Esophagus squamous epithelium (tissue), 5 donors: ENCODE measurements at places on chromosomes 6 and 20.

GRCh38 chr20:4871486-4871885, 129.8 kb downstream of the SLC23A2 start:
- DNase-seq: no peak

DNA sequence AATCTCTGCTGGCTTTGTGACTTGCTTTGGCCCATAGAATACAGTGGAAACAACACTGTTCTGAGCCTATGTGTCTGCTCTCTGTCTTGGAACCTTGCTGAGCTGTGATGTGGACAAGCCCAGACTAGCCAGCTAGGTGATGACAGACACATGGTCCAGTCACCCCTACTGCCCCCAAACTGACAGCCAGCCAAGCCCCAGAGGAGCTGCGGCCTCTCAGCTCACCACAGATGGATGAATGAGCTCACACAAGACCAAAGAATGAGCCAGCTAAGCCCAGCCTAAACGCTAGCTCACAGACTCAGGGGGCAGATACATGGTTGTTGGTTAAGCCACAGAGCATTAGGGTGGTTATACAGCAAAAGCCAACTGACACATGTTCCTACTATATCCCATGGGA, 4.1 kb downstream of the AARS2 start:
- no peak for DNase-seq

- DNase-seq: no peak
These were observed 6.5 kb downstream of the PIM1 start for GRCh38 chr6:37176268-37177076.

DNA sequence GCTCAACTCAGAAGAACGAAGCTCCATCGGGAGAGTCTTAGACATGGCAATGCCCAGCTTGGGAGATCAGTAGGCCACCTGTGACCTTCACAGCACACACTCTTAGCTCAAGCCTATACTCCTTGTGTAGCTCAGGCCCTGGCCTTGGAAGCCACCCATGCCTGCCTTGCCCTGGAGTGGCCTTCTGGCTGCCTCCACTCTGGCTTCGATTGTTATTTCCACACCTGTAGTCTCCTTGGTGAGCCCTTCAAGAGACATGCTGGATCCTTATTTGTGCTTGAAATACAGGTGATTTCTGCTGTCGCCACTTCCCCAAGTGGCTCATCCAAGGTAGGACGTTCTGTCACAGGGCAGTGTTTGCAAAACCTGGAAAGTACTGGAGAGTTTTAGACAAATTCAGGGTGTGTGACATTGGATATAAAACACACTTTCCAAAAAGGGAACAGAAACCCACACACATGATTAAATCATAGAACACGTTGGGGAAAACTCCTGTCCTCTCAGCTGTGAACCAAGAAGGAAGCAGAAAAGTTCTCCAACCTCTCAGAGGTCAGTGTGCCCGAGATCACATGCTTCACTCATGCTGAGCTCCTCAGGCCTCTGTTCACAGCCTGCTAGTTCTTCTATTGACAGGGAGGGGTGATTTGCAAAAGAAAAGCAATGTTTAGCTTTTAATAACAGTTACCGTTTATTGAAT, 391.8 kb downstream of the CDC5L start:
- no peak for DNase-seq

DNA sequence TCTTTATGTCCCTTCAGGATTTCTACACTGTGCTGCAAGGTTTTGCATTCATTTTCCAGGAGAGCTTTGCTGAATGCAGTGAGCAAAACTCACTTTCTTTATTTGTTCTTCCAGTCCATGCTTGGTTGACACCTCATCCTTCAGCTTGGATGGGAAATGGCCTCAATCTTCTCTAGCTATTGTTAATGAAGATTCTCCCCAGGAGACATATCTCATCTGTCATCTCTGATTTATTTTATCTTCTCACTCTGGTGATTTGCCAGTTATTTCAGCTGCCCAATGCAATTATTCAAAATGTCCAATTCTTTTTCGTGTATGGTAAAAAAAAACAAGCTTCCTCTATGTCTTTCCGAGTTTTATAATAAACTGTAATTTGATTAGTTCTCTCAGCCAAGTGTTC, 77.9 kb upstream of the PAK5 start:
- no peak for DNase-seq

DNA sequence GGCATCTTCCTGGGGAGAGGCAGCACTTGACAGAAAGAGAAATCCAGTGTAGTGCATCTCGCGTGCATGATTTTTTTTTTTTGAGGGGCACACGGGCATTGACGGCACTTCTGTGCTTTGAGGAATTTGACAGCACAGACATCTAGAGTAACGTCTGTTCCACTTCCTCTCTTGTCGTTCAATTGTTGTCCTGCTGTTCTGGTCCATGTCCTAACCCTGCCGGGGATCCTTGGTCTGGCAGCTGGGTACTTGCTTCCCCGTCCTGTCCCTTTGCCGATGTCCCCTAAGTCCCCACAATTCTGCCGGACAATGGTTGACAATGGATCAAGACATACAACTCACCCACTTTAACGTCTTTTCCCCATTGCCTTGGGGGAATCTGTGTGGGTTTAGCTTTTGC, 46.0 kb upstream of the NAA20 start:
- DNase-seq: no peak

DNA sequence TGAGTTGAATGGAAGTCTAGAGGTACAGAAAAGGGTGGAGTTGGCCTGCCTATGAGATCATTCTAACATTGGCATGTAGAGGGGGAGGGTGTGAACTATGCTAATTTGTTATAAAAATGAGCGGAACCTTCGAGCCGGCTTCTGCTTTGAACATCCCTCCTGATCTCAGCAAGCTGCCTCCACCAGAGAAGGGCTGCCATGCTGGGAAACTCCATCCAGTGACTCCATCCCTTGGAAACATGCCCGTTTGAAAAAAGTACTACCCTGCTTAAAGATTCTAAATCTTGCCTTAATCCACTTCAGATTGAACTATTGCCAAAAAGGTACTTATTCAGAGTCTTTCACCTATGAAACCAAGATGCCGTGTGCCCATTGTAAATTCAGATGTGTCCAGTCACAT, 43.6 kb upstream of the TMEM170B start:
- DNase-seq: no peak

DNA sequence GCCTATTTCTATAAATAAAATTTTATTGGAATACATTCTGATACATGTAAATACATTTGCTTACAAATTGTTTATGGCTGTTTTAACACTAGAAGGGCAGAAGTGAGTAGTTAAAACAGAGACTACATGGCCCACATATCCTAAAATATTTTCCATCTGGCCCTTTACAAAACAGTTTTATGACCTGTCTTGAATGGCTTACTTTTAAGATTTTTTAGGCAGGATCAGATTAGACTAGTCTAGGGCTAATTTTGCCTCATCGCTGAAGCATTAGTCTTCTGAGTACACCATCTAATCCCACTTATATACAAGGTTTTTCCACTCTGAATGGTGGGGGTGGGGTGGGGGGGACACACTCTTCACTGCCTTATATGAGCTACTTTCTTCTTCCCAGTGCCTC, 27.1 kb downstream of the PLAGL1 start:
- no peak for DNase-seq

- no peak for DNase-seq
These were observed 215.8 kb downstream of the EYA4 start for GRCh38 chr6:133456944-133457343.

GRCh38 chr6:15989397-15989796, 139.5 kb upstream of the MYLIP start:
- no peak for DNase-seq

DNA sequence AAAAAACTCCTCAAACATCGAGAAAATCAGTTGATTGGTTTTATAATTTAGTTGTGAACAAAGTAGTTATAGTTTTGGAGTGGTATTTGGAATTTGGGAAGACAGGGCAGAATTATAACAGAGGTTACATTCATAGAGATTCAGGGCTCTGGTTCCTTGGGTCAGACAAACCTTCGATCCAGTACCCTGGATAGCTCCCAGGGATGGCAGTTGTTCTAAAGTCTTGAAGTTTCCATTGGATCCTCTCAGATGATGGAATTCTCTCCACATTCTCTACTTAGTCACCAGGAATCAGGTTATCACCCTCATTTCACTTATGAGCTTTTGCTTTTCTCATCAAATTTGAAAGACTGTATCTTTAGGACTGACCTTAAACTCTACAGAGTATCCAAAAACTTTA, 285.1 kb downstream of the CENPW start:
- DNase-seq: no peak

DNA sequence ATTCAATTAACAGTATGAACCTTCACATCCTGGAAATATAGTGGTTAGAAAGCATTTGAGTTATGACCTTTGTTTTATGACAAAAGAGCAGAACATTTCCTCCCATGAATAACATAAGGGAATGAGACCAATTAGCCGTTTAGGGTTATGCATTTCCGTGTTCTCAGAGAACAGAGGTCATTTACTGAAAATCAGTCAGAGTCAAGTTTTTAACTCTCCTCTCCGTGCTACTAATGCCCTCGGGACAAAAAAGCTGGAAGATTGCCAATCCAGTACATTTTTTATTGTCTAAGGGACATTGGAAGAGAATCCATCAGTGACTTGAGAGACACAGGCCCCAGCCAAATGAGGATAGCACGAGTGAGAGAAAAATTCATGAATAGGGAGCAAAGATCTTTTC, 632.7 kb downstream of the RFPL4B start:
- no peak for DNase-seq

- no peak for DNase-seq
These were observed 29.9 kb downstream of the DHX35 start for GRCh38 chr20:38991814-38992704.

DNA sequence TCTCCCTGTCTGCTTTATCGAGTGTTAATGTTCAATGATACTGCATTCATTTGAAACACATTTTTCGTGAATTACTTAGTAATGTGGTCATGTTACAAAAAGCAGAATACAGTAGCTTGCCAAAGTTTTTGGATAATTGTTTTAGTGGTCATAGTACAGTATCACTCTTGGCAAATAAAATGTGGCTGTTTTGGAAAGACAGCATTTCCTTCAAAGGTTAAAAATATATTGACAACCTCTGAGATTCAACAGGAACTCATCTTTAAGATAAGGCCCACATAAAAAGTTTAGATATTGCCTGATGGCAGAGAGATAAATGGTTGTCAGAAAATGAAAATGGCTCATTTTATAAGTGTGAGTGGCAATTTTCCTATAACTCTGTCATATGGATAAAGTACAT, 297.7 kb upstream of the MAN1A1 start:
- DNase-seq: no peak

GRCh38 chr6:134245706-134246105, 72.2 kb downstream of the SGK1 start:
- no peak for DNase-seq

DNA sequence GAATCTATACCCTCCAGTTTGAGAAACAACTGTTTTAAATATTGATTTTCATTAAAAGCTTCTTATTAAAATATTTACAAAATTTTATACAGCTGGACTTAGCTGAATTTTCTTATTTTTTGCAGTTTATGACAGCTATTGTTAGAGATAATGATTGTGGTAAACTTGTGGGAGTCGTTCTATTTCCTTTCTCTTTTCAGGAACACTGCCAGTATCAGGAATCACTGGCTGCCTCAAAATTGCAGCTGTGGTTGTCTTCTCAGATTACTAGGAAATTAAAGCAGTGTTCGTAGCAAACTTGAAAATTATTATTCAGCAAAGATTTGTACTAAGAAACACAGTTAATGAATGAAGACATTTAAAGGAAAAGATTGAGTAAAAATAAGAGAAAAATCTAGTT, 311.0 kb downstream of the CENPW start:
- no peak for DNase-seq

DNA sequence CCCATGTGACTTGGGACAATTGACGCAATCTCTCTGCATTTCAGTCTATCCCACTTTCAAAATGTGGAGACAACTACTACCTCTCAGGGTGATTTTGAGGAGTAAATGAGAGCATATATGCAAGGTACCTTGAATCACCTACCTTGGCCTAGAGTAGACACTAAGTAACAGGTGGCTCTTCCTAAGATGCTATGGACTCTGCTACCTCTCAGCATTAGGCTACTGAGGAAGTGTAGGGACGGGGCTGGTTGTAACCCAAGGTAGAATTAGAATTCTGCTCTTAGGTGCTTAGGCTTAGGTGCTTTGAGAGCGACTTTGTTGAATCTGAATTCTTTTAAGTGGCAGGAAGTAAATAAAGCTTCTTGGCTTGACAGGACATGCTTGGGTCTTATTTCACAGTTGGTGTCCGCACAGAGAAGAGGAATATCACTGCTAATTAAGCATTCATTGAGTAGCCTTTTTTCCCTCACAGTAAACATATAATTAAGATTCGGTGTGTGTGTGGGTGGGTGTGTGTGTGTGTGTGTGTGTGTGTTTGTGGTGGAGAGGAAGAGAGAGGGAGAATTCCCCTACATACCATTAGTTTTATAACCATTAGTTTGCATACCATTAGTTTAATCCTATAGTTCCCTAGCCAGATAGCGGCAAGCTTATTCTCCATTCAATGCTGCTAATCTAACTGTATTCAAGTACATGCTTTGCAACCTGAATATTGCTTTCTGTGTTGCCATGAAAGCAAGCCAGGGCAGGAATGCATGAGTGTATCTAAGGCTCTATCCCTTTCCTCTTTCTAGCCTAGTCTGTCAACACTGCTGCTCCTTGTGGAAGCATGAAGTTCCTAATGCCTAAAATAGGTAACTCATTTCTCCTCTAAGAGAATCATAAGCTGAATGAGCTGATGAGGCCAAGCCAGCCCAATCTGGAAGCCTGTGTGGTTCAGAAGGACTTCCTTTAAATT, 112.5 kb downstream of the IPCEF1 start:
- no peak for DNase-seq

- no peak for DNase-seq
These were observed 416 bp downstream of the RSPH4A start for GRCh38 chr6:116616737-116617053.

DNA sequence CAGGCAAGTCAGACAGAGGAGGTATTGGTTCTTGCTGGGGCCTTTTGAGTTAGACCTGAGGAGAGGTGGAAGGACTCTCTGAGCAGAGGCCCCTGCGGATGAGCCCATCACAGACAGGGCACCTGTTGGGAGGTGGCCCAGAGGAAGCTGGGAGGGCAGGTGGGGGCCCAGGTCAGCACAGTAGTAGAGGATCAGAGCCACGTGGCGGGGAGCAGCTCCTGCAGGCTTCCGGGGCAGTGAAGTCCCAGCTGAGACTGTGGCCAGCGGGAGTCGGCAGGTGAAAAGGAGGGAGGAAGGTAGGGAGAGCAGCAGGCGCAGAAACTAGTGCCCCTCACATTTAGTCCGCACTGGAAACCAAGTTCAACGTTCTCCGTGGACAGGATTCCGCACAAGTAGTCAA, 61.8 kb downstream of the RSPH3 start:
- no peak for DNase-seq

DNA sequence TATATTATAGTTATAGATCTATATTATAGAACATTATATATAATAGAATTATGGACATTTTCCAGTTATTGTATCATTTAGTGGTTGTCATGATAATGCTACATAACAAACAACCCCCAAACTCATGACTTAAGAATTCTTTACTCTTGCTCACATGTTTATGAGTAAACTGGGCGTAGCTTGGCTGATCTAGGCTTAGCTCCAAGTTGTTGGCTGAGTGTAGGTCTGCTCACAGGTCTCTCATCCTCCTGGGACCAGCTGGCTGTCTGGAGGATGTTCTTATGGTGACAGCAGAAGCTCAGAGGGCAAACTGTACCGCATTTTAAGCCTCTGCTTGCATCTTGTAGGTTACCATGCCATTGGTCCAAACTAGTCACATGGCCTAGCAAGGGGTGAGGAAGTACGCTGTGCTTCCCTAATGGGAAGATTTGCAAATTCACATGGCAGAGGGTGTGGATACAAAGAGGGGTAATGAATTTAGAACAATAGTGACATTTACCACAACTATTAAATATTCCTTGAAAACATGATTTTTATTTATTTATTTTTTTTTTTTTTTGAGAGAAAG, 34.2 kb downstream of the ARHGAP40 start:
- DNase-seq: no peak

GRCh38 chr6:91708534-91708933, 1121.7 kb upstream of the MAP3K7 start:
- DNase-seq: no peak
